ENCODE measurements at places on chromosomes 7 and 10. TPM values are rescaled to one million over a fixed set of nuclear protein-coding genes. Genes with fewer than 3 reads are reported as not detected.

GRCh38 chr10:94235461-94235860 is 127.3 kb downstream of the NOC3L start:
- no peak for DNase-seq

DNA sequence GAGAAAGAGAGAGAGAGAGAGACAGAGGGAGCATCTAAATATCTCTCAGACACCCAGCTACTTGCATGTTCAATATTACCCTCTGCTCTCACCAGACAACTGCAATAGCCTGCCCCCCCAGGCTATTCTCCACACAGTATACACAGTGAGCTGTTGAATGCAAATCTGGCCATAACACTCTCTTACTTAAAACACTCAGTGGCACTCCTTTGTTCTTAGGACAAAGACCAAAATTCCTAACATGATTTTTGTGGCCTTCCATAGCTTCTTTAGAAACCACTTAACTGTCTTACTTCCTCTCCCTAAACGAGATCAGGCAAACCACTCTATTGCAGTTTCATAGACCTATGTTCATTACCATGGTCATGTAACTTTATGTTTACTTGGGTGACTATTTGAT is 903.6 kb upstream of the AUTS2 start:
- DNase-seq: no peak

NEUROD6 gene
- not detected for total RNA-seq

DNA sequence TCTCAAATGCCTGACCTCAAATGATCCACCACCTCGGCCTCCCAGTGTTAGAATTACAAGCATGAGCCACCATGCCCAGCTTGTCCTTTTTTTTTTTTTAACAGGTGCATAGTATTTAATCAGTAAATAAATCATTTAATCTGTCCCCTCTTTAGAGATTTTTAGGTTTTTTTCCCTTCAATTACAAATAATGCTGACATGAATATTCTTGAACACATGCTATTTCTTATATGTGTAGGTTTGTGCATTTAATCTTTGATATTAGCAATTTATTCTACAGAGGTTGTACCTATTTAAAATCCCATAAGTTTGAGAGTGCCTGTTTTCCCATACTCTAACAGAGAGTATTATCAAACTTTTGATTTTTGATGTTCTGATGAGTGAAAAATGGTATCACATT is 24.2 kb upstream of the ARMC3 start:
- DNase-seq: no peak

ANKRD16 gene
- 4.5 TPM for total RNA-seq

GRCh38 chr10:15738270-15738925 is 18.7 kb upstream of the ITGA8 start:
- no peak for DNase-seq

KNDC1 gene
- total RNA-seq: 0.37 TPM

- DNase-seq: no peak
Measured at GRCh38 chr7:24949884-24950283, 30.1 kb downstream of the OSBPL3 start.

SLC13A4 gene
- 0.62 TPM for total RNA-seq

DNA sequence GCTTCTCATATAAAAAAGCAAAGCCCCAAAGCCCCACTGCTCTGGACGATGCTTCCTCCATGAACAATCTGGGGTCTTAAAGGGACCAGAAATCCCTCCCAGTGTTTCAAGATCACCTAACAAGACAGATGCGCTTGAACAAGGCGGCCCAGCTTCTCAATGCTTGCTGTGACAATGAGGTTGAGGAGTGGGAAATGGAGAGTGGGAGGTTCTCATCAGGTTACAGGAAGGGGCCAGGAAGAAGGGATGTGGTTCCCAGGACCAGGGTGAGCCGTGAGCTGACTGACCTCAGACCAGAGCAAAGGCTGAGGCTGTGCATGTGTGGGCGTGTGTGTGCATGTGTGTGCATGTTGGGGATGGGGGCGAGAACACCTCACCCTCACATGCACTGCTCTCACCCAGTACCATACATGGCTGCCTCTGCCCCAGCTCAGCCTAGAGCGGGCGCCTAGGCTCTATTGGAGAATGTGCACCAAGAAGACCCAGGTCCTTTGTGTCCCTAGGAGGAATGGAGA is 220.8 kb upstream of the GPR26 start:
- DNase-seq: peak; percentile 49

DNA sequence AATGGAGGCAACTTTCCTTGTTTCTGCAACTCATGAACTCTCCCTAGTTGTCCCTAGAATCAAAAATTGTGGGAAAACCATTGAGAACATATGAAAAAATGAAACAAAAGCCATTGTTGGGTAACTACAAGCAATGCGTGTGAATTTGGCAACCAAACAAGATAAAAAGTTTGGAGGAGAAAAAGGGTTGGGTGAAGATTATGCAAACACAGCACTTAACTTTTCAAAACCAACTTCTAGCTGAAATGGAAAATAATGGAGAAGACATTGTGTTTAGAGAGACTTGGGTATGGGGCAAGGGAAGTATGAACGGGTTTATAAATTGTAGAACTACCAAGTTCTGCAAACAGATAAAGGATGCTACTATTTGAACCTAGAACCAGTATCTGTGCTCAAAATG is 89.0 kb upstream of the SVIL start:
- DNase-seq: no peak

DNA sequence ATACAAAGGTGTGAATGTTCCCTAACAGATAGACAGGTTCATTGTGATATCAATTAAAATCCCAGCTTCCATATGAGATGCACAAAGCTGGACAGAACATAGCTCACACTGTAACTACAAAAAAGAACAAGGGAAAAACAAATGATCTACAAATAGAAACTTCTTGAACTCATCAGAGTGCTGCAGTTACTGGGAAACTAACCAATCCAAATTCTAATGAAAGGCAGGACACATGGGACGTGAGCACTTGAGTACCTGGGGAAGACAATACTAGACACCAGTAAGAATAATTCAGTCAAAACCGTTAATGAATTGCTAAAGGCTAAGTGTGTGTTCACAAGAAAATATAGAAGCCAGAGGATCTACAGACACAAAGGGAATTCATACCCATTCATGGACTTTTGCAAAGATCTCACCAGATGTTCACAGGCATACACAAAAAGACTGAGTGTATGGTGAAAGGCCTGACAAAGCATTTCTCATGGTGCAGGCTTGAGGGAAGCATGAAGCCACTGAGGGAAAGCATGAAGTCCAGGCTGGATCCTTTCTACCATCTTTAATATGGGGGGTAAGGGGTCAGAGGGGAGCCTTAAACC is 7.8 kb upstream of the GPR22 start:
- DNase-seq: no peak

DNA sequence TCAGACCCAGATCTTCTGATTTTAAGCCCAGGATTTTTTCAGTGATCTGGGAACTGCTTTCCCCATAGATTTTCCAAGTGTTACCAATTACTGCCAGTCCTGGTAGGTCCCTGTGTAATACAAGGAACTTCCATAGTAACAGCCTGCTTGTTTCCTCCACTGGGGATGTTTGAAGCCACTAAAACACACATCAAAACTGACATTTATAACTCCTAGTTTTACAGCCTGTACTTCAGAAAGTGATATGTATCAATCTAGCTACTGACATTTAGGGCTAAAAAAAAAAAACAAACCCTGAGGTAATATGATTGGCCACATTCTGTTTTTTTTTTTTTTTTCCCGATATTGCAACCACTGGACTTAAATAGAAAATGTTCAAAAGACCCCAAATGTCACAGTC is 166.9 kb upstream of the SP4 start:
- DNase-seq: no peak

GRCh38 chr7:126569402-126569801 is 683.3 kb downstream of the GRM8 start:
- no peak for DNase-seq

DNA sequence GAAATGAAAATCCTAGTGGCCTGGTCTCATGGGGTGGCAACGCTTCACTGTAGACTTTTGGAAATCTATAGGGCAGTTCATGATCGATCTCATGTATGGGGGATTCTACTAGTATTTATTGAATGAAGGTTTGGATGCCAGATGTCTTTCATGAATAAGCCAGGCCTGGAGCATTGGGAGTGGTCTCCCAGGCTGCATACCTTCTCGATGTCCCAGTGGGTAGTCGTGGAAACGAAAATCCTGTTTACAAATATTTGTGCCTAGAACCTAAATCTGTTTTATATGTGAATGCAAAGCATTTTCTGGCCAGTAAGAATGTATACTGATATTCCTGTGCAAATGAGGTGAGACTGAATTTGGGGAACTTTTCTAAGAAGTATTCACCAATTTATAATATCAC is 105.0 kb upstream of the C1QL3 start:
- DNase-seq: no peak

- no peak for DNase-seq
Measured at GRCh38 chr10:52771534-52772445, 794 bp downstream of the MBL2 start.

OR2A7 gene
- 1.4 TPM for total RNA-seq

DNA sequence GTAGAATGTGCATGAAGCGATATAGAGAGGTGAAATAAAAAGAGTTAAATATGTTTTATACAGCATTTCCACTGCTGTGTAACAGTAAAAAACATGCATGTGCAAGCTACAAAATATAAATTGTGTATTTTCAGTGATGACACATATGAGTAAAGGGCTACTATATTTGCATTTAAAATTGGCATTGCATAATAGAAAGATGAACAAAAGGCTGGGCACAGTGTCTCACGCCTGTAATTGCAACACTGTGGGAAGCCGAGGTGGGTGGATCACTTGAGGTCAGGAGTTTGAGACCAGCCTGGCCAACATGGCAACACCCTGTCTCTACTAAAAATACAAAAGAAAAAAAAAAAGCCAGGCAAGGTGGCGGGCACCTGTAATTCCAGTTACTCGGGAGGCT is 79.8 kb upstream of the CCDC71L start:
- DNase-seq: no peak

DNA sequence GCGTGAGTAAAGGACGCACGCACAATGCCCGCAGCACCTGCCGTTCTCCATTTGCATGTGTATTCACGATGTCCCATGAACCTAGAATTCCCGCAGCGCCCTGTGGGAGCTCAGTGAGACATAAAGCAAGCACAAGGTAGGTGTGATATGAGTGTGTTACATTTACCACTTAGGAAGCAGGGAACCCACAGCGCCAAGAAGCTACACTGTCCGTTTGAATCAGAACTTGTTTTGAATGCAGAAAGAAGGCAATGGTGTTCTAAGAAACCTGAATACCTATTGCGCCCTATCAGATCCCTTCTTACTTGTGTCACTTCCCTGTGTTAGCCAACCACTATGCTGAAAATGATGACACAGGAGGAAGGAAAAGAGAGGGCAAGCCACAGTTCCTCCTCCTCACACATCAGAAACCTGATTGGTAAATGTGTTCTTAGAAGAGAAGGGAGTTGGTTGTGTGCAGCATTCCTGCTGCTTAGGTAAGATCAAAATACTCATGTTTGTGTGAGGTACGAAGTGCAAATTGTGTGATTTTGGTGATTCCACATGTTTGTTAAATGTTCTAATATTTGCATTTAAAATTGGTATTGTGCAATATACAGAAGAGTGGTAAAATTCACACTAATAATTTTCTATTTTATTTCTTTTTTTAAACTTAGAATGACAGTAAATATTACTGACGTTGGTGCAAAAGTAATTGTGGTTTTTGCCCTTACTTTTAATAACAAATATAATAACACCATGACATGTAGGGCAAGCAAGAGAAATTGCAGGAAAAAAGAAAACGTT is 185.4 kb downstream of the SEC23IP start:
- DNase-seq: no peak

DNA sequence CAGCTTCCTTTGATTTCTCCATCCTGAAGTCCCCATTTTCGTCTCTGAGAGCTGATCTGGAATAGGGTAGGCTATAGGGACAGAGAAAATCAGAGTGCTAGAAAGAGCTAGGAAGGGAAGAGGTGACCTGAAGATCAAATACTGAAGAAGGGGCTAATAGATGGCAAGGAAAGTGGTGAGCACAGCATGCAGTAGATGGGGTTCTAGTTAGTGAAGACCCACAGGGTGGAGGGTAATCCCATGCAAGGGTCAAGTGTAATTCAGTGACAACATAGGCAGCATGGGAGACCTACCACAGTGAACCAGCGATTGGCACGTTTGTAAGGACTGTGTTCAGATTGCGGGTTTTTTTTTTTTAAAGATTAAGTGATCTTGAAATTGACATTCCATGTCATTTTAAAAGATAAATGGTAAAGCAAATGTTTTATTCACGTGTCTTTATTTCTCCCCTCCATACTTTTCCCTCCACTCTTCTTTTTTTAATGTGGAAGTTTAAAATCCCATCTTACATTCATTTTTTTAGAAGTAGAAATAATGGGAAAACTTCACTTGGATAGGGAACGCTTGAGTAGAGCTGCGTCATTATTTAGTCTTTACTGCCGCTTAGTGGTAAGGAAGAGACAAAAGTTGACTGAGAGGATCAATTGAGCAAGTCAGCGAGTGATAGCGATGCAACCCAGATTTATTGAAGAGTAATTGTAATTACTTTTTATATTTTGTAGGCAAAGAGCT is 21.0 kb upstream of the ABI1 start:
- DNase-seq: no peak

GBF1 gene
- total RNA-seq: 32.6 TPM

GNAT3 gene
- not detected for total RNA-seq
